ENCODE measurements at places on chromosomes 3 and 15.

DNA sequence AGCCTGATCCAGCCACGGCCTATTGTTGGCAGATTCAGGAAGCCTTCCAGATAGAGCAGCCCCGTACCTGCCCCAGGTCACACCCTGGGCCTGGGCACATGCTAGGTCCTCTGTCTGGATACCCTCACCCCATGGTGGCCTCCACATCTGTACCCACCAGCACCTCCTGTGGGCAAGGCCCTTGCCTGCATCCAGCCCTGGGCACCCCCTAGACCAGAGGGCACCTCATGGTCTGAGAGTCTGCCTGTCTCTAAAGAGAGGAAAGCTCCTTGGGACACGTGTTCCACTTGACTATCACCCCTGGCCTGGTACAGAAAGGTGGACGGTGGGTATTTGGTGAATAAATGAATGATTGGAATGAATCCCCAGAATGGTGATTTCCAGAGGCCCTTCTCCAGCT lies 8.9 kb upstream of the COMMD4 start:
- DNase-seq, result no peak

DNA sequence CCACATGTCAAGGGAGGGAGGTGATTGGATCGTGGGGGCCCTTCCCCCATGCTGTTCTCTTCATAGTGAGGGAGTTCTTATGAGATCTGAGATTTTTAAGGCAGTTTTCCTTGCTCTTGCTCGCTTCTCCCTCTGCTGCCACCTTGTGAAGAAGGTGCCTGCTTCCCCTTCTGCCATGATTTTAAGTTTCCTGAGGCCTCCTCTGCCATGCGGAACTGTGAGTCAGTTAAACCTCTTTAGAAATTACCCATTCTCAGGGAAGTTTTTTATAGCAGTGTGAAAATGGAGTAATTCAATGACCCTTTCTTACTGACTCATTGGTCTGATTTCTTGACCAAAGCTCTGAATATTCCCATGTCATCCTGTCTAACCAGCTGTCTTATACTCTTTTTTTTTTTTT lies 484.4 kb upstream of the TPRG1 start:
- DNase-seq, result peak; percentile 12

DNA sequence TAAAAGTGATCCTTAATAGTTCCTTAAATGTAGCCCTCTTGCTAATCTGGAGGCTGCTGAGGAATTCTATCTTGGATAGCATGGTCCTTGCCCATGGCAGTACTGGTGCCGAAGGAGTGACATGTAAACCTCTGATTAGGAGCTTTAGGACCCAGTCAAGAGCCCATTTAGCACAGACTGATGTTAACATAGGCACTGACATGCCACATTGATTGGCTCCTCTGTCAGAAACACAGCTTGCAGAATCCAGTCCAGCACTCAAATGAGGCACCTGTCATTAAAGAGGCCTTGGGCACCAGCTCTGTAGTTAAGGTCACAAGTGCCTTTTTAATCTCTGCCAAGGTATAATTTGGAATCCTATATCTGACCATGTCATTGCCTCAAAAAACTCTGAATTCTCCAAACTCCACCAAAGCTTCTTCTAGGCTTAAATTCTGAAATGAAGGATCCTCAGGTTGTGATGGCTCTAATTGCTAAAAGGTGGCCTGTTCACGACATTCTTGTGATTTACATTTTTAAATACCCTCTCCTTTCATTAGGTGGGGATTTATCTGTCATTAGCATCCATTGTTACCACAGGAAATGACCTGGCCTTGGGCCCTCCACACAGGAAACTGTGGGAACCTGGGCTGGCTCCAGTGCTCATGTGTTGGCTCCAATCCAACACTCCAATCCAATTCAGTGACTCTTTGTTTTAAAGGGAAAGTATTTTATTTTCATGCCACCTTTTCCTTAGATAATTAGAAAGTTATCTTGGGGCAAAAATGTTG lies 57.3 kb upstream of the RNF7 start:
- peak; percentile 46 for DNase-seq

- DNase-seq, result no peak
These were observed 7.1 kb downstream of the ECE2 start for GRCh38 chr3:184282941-184283340.

DNA sequence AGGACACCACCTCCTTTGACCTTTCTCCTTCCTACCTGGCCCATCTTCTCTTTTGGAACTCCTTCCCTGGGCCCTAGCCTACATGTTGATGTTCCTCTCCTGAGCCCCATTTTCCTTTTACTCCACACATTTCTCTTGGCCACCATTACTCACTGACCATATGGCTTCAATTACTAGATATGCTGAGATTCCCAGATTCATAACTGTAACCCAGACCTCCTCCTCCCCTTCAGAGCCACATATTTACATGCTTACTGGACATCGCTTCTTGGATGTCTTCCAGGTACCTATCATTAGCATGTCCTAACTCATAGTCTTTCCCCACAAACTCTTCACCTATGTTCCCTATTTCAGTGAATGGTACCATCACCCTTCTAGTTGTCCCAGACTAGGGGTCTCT lies 24.4 kb upstream of the TRIM59 start:
- DNase-seq, result peak; percentile 94

GRCh38 chr15:65981837-65982626 lies 112.7 kb downstream of the RAB11A start:
- DNase-seq, result no peak

DNA sequence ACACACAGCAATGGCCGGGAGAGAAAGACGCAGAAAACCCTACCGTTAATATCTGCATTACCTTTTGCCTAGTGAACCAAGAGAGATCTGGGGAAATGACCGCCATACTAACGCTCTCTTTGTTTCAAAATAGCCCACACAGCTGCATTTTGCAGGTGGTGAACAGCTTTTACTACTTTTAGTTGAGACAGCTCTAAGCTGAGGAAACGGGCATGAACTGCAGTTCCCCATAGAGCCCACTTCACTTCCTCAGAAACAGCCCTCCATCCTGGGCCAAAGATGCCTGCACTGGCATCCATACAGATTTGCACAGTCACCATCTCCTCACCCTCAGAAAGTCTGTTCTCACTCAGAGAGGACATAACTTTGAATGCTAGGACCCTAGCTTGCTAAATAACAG lies 45.0 kb downstream of the ZNF860 start:
- no peak for DNase-seq

GRCh38 chr15:32936283-32936918 lies 218.6 kb downstream of the GREM1 start:
- DNase-seq, result peak; percentile 33

- no peak for DNase-seq
These were observed 156.2 kb downstream of the CLSTN2 start for GRCh38 chr3:140091143-140091542.

- peak; percentile 29 for DNase-seq
These were observed 711 bp downstream of the XXYLT1 start for GRCh38 chr3:195270079-195270816.

DNA sequence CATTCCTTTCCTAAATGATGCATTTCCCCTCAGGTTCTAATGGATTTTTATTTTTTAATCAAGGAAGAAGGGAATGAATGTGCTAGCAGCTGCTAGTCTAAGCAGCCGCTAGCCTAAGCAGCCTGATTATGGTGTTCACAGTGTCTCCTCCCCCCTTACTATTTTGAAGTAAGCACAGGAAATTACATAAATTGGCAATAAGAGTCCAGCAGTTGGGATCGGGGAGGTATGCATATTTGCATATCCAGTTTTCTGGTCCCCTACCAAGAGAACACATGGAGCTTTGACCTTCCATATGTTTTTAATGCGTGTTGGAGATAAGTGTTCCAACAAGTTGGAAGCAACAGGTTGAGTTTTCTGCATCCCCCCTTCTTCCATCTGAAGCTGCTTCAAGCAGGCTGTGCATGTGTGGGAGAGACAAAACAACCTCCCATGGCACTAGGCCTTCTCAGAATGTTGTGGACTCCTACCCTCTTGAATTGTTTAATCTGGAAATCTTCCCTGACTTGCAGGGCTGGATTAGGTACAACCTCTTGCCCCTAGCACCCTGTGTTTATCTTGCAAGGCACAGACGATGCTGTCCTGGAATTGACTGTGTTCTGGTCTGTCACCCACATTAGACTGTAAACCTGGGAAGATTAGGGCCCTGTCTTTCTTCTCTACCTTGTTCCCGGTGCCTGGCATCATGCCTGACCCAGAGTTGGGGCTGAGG lies 124.8 kb upstream of the LRIG1 start:
- no peak for DNase-seq

GRCh38 chr3:49013738-49014660 lies 4.4 kb downstream of the DALRD3 start:
- peak; percentile 29 for DNase-seq

DNA sequence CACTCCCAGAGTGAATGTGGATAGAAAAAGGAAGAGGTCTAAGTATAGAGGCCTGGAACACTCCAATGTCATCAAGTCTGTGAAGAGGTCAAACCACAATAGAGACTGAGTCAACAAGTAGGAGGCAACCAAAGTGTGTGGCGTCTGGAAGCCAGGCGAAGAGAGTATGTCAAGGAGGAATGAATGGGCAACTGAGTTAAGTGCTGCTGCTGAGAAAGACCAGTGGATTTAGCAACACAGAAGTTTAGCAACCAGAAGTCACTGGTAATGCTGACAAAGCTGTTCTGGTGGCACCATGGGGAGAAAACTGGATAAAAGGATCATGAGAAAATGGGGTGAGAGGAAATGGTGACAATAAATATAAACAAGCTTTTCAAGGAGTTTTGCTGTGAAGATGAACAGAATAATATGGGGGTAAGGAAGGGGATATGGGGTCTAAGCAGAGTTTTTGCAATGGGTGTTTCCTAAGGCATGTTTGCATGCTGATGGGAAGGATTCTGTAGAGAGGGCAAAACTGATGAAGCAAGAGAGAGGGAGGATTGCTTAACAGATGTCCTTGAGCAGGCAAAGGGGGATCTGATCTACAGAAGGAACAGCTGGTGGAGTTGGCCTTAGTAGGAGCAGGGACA lies 38.4 kb downstream of the PCOLCE2 start:
- peak; percentile 84 for DNase-seq

GRCh38 chr3:129409541-129409940 lies 18.9 kb downstream of the EFCAB12 start:
- no peak for DNase-seq

GRCh38 chr15:50884540-50884939 lies 23.9 kb upstream of the AP4E1 start:
- DNase-seq, result peak; percentile 8

DNA sequence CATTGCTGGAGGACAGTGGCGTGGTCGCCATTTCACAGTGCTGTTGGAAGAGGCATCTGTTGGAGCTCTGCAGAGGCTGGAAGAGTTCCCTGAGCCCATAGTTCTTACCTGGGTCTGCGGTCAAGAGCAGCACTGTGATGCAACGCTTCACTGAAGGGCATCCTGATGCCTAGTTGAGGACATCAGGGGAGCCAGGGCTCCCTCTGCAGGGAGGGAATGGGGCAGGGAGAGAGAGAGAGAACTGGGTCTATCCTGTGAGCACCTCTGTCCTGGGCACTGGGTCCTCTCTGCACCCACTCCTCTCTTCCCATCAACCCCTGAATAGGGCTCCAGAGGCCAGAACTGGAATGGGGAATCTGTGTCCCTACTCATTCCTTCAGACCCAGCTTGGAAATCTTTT lies 23.9 kb upstream of the MOBP start:
- no peak for DNase-seq

DNA sequence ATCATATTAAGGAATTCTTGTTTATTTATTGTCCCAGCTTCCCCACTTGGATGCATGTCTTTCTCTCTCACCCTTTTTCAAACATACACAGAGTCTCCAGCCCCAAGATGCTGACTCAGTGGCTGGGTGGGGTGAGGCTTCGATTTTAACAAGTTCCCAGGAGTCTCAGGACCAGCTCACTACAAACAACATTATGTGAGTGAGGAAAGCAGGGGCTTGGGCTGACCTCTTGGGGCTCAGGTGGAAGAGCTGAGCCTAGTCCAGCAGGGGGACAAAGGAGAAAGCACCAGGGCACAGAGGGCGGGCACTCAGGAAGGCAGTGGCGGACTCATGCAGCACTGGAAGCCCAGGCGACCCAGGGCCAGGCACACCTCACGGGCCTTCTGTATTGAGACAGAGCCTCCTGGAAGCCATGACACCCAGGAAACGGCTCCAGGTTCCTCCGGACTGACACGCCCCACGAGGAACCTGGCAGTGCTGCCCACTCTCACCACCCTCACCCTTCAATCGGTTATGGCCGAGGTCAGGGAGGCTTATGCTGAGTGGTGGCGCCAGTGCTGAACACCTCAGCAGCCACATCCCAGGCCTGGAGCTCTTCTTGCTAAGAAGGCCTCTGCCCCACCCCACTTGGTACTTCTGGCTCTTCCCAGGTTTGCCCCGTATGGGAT lies 97.4 kb downstream of the LRIG1 start:
- peak; percentile 34 for DNase-seq

DNA sequence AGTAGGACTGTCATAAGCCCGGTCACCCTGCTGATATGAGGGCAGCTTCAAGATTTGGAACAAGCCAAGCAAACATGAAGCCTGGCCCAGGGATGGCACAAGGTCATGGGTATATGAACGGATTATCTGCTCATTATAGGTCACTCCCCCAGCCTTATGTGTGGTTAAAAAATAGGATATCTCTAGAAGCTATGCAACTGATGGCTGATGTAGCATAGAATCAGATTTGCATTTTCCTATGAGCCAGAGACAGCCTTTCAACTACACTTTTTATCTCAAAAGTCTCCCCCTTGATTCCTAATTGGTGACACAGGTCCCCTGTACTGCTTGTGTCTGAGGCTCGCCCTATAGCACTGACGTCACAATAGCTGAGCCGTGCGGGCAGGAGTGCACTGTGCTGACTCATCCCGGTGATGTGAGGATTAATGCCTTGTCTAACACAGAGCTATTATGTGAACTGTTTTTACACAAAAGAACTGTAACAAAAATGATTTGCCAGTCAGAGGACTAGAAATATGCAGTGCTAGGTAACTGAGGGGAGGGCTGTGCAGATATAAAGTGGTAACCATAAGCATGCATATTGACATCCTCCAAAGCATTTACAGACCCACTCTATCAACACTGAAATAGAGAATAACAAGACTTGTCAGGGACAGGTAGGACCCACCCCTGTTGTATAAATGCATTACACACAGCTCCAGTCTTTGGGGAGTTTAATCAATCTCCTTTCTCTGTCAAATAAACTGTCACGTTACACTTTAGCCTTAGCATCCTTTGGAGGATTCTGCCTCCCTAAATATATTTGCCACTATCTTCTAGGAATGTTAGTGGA lies 204.9 kb downstream of the TIGIT start:
- DNase-seq, result peak; percentile 10

DNA sequence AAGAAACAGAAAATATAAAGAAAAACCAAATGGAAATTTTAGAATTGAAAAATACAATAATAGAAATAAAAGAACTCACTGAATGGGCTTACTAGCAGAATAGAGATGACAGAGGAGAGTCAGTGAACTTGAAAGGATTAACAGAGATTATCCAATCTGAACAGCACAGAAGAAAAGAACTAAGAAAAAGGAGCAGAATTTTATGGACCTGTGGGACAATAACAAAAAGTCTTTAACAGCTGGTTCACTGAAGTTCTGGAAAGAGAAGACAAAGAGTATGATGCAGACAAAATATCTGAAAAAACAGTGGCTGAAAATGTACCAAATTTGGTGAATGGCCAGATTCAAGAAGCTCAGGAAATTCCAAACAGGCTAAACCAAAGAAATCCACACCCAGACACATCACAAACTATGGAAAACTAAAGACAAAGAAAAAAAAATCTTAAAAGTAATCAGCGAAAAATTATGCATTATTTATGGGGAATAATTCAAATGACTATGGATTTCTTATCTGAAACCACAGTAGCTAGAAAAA lies 9.7 kb upstream of the GNB5 start:
- DNase-seq, result no peak

GRCh38 chr3:43255662-43256061 lies 30.7 kb upstream of the SNRK start:
- no peak for DNase-seq

All from AG08395 (cell line).